Activated CD4-positive, alpha-beta T cell treated with anti-CD3 and anti-CD28 coated beads, Interleukin-10, Interleukin-2, amounts not matched to agents 100 ng/mL and 50 ng/mL, durations not matched to agents 16 hours and 8 hours (primary cell): ENCODE measurements at places on chromosomes 16 and 17.

GRCh38 chr16:74557275-74557674 lies 49.6 kb downstream of the GLG1 start:
- no peak for DNase-seq

DNA sequence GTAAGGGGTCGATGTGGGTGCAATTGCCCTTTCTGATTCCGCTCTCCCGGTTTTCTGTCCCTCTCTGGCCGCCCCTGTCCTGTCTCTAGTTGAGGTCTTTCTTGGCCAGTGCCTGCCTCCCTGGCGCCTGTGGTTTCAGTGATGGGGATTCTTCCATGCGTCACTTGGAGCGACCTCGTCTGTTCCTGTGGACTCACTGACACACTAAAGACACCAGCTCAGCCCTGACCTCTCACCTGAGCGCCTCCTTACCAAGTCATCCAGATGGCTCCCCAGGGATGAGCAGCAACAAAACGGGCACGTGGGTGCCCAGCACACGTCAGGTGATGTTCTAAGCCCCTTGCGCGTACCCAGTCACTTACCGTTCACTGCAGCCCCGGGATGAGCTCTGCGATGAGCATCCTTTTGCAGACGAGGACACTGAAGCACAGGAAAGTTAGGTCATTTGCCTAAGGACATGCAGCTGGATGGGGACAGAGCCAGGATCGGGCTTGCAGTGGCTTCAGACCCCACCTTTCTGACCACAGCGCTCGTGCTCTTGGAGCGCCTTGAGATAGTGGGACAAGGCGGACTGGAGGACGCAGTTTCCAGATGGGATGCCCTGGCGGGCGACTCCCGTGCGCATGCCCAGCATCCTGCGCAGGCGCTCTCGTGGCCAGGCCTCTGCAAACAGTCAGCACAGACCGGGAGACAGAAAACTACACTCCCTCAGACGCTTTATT lies 11.5 kb upstream of the LGALS3BP start:
- DNase-seq, result no peak

GRCh38 chr17:12953156-12953555 lies 64.7 kb downstream of the ELAC2 start:
- no peak for DNase-seq

DNA sequence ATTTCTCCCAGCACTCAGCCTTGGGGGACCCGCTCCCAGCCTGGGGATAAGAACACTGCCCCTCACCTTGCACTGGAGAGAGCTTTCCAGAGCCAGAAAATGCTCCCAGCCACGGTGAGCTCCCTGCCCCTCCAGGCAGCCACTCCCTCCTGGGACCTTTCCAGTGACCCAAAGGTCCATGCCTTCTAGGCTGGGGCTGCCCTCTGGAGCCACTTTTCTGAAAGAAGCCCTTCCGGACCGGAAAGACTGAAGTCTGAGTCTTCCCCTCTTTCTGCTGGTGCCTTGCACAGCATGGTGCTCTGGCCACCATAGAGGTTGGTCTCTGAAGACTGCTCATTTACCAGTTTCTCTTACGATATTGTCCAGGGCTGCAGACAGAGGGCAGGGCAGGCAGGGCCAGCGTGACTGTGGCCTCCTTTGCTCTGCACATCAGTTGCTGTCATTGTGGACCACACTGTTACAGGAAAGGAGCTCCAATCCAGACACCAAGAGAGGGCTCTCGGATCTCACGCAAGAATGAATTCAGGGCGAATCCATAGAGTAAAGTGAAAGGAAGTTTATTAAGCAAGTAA lies 7.1 kb upstream of the ABCC12 start:
- no peak for DNase-seq

- DNase-seq, result no peak
These were observed 50.2 kb downstream of the CDH11 start for GRCh38 chr16:65071433-65072311.

GRCh38 chr16:79379095-79379494 lies 221.4 kb downstream of the MAF start:
- no peak for DNase-seq

- no peak for DNase-seq
These were observed 52.0 kb downstream of the CDK12 start for GRCh38 chr17:39513309-39513708.

- DNase-seq, result no peak
These were observed 123.9 kb downstream of the CPPED1 start for GRCh38 chr16:12679660-12680272.

DNA sequence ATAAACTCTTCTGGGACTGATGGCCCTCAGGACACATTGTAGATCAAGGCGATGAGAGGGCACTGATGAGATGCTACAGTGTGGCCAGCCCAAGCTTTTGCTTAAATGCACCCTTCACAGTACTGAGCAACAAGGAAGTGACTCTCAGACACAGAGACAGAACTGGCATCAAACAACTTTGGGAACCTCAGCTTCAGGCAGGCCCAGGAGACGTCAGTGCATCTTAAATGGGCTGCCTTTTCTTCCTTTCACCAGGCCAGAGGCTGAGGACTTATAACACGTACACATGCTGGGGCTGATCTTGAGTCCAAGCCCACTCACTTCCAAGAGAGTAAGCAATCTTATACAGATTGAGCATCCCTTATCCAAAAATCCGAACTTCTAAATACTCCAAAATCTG lies 386.1 kb upstream of the C16orf82 start:
- DNase-seq, result no peak

- peak; percentile 75 for DNase-seq
These were observed 1.0 kb upstream of the ARMC5 start for GRCh38 chr16:31458073-31458843.

DNA sequence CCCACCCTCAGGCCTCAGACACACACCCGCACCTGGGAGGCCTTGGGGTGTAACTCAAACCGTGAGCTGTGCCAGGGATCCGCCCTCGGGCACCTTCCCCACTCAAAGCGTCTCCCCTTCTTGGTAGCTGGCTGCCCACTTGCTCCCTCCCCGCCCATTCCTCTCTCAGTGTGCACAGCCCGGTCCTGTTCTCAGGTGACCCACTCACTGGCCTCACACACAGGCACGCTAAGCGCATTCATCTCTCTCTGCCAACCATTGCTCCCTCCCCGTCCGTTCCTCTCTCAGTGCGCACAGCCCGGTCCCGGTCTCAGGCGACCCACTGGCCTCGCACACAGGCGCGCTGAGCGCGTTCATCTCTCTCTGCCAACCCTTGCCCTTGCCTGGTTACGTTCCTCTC lies 20.8 kb downstream of the WDR45B start:
- DNase-seq, result no peak

DNA sequence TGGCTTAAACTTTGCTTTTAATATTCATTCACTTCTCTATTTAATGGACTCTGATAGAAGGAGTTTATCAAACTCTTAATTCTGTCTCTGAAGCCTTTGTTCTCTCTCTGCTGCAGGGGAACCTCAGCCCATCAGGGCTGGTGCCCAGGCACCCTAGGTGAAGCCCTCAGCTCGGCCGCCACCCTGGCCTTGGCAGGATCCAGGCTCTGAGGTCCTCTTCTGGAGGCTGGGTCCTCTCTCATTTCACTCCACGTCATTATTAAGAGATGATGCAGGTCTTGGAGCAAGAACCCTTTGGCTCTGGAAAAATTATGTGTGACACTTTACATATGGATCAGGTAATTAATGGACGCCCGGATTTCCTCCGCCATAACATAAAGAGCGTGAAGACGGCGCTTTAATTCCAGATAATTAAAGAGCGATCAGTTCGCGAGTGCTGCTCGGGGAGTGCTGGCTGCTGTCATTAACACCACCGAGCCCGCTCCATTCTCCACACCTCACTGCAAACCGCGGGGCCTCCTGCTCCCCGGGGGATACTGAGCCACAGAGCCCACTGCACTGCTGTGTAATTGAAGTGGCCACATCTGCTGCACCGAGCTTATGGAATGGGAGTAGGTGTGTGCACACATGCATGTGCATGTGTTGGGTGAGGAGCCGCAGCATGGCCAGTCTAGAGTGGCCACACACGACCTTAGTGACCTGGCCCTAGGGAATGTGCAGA lies 259.4 kb upstream of the TNRC6C start:
- DNase-seq, result no peak

- DNase-seq, result no peak
These were observed 299.6 kb downstream of the MAP2K4 start for GRCh38 chr17:12320286-12320685.

- DNase-seq, result no peak
These were observed 15.9 kb downstream of the LLGL1 start for GRCh38 chr17:18241229-18241871.

DNA sequence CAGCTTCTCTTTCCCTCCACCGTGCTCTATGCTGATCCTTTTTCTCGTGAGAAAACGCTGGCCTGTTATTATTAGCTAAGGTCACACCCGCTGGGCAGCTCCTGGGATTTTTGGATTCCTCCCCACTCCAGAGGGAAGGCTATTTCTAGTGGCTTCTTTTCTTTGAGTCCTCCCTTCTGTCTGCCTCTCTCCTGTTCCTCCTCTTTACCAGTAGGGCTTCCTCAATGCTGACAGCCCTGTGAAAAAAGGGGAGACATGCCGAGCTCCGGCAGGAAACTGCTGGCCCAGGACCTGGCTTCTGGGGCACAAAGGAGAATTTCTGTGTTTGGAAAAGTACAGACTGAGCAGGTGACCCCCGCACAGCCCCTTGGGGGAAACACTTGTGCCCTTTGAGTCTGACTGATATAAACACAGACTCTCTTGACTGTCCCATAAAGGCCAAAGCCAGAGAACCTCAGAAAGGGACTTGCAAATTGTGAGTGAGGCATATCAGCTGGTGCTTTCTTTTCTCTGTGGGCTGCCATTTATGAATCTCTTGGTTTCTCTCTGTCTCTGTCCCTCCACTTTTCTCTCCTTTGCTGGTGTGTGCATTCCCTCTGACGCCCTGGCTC lies 14.0 kb upstream of the RNF135 start:
- DNase-seq, result no peak
